Cortex of kidney (tissue), 1 donor: ENCODE measurements at places on chromosomes 12 and 14.

GRCh38 chr12:89439941-89440340 is 84.7 kb downstream of the GALNT4 start:
- DNase-seq = no peak

DNA sequence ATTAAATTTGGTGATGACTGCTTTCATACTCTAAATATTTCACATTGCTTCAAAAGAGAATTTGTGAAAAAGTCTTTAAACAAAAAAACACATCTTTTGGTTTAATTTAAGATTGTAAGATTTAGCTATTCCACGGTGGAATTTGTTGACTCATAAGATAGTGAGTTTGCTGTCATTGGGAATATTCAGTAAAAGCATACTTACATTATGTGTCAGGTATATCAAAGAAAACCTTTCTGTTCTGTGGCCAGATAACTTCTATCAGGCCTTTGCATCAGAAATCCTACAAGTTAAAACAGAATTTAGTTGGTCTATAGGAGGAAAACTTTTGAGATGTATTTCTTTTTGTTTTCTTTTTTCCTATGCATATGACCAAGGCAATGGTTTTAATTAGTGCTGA is 148.8 kb upstream of the E2F7 start:
- no peak for DNase-seq

DNA sequence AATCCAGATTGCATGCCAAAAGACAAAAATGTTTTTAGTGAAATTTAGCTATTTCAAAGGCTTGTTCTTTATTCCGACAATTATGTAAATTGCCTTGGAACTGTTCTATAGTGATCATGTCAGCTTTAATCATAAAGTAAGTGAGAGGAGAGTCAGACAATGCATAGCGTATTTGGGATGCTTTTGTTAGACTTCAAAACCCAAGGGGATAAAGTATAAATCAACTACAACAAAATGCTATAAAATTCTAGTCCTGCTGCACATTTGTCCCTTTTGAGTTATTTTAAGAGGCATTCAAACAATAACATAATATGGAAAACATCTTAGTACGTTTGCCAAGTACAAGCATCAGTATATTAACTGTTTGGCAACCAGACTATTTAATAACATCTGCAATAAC is 11.3 kb downstream of the RTRAF start:
- DNase-seq = no peak

GRCh38 chr12:113060336-113060960 is 3.9 kb downstream of the DTX1 start:
- DNase-seq = no peak

DNA sequence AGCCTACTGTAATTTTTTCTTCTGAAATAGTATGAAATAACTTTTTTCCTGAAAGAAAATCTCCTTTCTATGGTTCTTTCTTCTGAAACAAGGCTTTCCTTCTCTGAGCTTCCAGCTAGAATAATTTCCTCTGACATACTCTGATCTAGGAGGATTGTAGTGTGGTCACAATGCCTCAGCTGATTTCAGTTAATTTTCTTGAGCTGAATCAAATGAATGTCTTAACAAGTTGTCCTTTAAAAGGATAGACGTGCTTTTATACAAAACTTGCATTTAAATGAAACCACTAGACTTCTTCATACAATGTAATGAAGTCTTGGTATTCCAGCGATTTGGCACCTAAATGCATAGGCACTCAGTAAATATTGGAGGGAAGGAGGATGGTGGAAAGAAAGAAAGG is 94.4 kb downstream of the BICD1 start:
- DNase-seq = no peak

- DNase-seq = no peak
These were observed 42.1 kb downstream of the MGST1 start for GRCh38 chr12:16389594-16389993.

DNA sequence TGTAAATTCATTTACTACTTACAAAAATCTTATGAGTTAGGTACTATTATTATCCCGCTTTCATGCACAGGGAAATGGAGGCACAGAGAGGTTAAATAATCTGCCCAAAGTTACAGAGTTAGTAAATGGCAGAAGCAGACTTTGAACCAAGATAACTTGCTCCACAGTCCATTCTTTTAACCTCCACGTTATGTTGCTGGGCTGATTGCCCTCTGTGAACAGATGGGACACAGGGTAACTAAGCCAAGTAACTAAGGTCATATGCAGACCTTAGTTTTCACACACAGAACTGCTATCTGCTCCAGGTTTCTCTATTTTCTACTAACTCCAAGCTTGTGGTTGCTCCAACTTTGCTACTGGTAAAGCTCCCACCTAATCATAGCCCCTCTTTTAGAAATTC is 147.1 kb upstream of the IFNG-AS1 start:
- no peak for DNase-seq

DNA sequence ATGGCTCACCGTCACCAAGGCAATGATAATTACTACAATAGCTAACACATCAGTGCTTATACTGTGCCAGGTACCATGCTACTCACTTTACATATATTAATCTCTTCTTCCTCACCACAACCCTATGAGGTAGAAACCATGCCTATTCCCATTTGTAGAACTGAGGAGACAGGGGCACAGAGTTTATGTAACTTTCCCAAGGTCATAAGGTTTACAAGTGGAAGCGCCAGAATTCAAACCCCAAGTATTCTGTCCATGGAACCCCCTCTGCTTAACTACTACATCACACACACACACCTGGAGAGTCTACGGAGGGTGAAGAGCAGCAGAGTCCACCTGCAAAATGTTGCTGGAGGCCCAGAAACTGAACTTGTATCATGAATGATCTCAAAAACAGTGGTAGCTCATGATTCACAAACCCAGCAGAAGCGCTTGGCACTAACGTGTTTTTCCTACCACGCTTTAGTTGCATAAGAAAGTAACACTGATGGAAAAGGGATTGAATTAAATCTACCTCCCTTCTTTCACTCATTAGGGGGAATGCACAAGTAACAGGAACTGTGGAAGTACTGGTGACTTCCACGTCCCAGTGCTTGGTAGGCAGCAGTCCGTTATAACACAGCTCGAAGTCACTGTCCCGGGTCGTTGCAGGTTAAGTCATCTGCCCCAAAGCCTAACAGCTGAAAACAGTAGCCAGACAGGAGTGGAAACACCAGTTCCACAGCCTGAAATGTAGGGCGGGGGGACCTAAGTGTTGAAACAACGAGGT is 2.0 kb downstream of the ITPR2 start:
- no peak for DNase-seq

GRCh38 chr14:53855127-53855526 is 101.5 kb downstream of the BMP4 start:
- DNase-seq = no peak

- DNase-seq = no peak
These were observed 8.8 kb upstream of the CLECL1 start for GRCh38 chr12:9741726-9742125.
